ENCODE measurements at places on chromosomes 1 and 21.

DNA sequence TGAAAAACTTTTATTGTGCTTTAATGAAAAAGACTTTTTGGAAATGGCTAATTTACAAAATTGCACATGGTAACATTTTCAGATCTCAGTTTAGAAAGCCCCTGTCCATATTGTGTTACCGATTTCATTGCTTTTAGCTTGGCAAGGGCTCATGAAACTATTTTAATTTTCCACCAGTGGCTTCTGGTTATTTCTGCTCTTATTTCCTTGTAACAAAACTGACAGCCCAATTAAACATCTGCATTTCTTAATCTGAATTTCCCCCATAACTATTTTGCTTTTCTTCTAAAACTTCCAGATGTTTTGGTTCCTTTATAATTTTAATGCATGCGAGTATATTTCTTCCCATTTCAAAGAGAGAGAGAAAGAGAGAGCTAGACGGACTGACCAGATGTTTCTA, 264.8 kb downstream of the PTPRC start:
- no peak for DNase-seq

DNA sequence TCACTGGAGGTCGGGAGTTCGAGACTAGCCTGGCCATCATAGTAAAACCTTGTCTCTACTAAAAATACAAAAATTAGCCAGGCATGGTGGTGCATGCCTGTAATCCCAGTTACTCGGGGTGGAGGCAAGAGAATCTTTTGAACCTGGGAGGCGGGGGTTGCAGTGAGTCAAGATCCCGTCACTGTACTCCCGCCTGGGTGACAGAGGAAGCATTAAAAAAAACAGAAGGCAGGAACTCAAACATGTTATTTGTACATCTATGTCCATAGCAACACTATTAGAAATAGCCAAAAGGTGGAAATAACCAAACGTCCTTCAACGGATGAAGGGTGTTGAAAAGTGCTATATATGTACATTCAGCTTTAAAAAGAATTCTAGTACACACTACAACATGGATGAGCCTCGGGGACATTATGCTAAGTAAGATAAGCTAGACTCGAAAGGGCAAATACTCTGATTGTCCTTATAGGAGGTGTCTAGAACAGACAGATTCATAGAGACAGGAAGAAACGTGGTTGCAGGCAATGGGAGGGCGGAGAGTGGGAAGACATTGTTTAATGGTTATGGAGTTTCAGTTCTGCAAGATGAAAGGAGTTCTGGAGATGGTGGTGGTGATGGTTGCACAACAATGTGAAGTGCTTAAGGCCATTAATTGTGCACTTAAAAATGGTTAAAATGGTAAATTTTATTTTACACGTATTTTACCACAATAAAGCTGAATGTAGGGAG, 19.2 kb downstream of the NLRP3 start:
- no peak for DNase-seq

DNA sequence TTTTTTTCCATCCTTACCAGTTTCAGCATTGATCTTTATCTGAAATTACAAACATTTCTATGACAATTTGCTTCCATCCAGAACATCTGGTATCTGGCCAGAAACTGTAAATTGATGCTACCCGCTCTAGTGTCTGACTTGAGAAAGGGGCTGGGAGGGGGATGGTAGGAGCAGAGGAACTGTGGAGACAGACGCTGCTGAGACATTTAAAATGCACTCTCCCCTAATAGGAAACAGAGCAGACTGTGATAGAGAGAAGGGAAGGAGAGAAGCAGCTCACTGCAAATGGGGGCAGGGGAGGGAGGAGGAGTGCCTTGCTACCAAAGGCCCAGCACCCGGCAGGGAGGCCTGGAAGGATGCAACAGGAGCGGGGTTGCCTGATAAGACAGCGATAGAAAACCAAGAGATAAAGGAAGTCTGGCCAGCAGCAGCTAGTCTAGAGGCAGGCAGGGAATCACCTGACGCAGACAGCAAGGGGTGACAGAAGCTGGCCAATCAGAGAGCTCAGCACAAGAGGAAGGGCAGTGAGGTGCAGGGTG, 195.5 kb upstream of the NFIA start:
- DNase-seq, result no peak

DNA sequence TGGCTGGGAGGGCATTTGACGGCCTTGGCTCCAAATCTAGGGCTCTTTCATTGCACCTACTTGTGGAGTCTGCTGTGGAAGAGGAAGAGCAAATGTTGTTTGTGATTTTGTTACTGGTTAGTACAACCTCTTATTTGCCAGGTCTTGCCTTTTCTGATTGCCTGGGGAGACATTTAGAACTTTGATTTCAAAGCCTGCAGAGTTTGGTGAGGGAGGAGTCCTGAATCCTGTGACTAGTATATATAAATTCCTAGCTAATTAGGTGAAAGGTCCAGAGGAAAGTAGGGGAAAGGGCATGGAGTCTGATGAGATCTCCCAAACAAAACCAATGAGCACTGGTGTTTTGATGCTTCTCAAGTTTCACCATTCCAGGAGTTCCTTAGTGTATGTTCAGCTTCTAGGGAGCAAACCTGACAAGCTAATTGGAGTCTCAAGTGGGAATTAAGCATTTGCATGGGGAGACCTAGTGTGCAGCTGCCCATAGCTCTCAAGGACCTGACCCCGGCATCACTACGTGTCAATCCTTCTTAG, 5.1 kb upstream of the HMGCS2 start:
- peak; percentile 17 for DNase-seq

DNA sequence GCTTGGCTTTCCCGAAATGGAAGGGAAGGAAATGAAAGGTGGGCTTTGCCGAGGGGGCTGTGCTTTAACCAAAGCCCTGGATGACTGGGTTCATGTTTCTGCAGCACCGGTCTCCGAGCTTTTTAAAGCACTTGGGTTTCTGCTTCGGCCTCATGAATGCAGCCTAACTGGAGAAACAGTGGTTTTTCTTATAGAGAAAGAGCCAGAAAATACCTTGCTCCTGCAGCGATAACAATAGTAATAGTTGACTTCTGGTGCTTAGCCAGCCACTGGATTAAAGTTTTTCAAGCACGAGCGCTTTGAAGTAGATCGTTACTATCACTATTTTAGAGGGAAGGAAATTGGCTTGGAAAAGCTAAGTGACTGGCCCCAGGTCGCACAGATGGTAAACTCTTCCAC, 500 bp upstream of the DOCK7 start:
- DNase-seq, result no peak
